HL-60 (cell line): ENCODE measurements at places on chromosomes 7 and 10.

GRCh38 chr10:13161857-13162271 is 506 bp downstream of the MCM10 start:
- DNase-seq: no peak

- no peak for DNase-seq
Observed at GRCh38 chr10:4807761-4808507, 18.1 kb upstream of the AKR1E2 start.

- no peak for DNase-seq
Observed at GRCh38 chr10:61965703-61966395, 64.3 kb downstream of the ARID5B start.

DNA sequence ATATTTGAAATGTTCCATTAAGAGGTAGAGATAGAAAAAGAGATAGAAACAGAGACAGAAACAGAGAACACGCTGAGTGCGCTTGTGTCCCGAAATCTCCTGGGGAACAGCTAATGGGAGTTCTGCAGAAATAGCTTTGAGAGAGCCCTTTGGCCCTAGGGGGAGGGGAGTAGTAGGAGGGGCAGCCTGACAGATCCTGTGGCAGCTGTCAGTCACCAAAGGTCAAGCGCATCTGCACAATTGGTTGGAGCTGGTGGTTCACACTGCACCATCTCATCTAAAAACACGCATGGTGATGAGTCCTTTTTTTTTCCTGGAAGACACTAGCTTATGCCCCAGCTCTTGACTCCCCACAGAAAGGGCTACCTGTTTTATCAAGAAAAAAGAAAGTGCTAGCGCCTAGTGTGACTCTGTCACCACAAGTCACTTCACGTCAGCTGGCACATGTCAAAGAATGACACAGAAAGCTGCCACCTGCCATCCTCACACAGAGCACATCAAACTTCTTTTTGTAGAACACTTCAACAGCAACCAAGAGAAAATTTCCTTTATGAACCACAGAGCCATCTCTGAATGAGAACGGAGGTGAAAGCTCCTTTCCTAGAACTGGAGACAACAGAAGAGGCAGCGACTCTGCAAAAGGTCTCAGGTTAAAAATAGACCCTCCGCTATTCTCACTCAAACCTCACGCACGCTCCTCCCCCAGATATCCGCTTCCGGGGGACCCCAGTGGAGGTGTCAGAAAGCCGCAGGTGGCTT is 125.7 kb downstream of the GFRA1 start:
- no peak for DNase-seq

GRCh38 chr10:22643116-22643515 is 71.3 kb downstream of the PIP4K2A start:
- DNase-seq: no peak

DNA sequence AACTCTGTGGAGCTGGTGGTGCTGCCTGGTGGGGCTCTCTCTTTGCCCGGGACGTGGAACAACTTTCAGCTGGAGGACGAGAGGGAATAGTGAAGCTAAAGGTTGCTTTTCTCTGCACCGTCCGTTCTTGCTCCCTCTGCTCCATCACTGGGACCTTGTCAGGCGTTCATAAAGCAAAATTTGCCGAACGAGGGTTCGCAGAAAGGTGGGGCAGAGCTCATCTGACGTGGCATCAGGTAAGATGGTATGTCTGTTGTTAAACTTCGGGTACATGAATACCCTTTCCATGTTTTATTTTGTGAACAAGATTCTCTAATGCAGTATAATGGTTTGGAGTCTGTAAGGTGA is 416 bp downstream of the BBS9 start:
- DNase-seq: no peak

- DNase-seq: peak; percentile 87
Observed at GRCh38 chr10:72297281-72297804, 23.6 kb downstream of the DDIT4 start.

DNA sequence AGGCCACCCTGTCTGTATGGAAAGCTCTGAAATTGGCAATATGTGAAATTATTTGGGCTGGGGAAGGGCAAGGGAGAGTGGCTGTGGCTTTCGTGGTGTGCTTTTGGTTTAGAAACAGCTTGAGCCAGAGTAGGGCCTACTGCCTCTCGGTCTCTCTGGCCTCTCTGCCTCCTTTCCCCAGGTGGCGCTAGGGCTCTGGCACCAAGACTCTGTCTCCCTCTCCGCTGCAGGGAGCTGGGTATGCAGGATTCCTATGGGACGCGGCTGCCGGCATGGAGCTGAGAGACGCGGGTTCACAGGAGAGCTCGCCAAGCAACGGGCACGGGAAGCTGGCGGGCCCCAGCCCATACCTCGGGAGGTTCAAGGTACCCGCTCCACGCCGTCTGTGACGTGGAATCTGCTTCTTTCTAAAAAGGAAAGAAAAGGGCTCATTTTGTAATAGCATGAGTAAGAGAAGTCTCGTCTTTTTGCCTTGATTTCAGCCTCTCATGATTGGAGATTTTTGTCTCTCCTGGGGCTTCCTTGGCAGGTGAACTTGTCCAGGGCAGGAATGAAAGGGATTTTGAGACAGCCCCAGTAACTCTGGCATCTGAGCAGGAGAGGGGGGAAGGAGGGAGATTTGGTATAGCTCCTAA is 105.1 kb upstream of the ANLN start:
- DNase-seq: no peak

- peak; percentile 5 for DNase-seq
Observed at GRCh38 chr7:83410989-83411591, 237.8 kb downstream of the SEMA3E start.

- DNase-seq: no peak
Observed at GRCh38 chr10:6995341-6995740, 415.3 kb upstream of the PRKCQ start.

- DNase-seq: no peak
Observed at GRCh38 chr7:35232994-35233393, 20.9 kb downstream of the TBX20 start.

DNA sequence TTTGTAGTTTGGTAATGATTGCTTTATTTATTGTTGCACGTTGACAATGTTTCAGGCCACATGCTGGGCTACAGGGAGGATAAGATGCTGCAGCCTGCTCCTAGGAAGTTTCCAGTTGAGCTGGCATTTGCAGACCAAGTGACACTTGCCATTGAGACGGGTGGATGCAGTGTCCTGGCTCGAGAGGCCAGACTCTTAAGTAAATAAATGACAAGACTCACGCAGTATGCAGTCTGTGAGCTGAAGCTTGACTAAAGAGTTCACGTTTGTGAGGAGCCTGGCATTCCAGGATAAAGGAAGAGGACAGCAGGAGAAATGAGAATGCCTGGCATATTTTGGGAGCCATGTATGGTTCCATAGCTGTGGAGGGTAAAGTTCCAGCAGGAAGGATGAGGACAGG is 105.8 kb downstream of the BAMBI start:
- DNase-seq: no peak

- no peak for DNase-seq
Observed at GRCh38 chr10:70267161-70267933, 16.5 kb downstream of the NPFFR1 start.

DNA sequence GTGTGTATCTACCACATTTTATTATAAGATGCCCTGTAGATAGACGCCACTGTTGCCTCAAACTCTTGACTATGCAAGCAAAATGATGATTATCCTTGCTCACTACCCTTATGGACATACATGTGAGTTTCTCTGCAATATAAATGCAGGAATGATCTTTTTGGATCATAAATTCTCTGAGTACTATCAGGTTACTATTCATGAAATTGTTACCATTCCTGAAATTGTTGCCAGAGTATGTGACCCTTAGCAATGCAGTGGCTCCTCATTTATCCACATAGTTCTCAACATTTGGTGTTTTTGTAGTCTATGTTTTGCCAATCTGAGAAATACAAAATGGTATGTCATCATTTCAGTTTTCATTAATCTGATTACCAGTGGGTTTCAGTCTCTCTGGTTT is 166.2 kb upstream of the FAM3C start:
- DNase-seq: no peak

DNA sequence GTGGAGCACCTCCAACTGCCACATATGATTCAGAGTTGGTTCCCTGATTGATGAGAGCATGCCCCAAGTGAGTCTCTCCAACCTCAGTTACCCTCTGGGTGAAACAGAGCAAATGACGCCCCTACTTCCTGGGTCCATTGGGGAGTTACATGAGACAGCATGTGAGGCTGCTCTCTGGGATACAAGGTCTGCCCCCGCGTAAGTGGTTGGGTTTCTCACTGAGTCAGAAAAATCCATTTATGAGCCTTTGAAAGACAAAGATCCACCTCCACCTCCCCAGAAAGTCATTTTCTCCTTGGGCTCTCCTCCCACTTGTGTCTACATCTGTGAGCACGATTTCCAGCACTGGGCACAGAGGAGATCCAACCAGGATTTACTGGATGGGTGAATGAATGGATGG is 70.7 kb upstream of the DNAAF5 start:
- DNase-seq: no peak

- DNase-seq: no peak
Observed at GRCh38 chr7:23291957-23292560, 7.1 kb upstream of the MALSU1 start.

DNA sequence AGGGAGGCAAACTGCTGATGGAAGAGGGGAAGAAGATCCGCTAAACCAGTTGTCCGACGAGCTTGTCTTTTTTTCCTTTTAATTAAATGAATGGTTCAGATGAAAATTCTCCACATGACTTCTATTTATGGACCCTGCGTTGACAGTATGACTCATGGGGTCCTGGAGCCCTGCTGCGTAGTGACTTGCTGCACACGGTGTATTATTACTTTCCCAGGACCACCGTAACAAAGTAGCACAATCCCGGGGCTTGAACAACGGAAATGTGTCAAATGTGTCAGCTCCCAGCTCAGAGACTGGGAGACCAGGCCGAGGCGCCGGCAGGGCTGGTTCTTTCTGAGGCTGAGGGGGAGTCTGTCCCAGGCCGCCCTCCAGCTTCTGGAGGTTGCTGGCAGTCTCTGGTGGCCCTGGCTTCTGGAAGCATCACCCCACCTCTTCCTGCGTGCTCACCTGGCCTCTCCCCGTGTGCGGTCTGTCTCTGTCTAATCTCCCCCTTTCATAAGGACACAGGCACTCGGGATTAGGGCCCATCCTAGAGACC is 33.8 kb upstream of the MNX1 start:
- no peak for DNase-seq

DNA sequence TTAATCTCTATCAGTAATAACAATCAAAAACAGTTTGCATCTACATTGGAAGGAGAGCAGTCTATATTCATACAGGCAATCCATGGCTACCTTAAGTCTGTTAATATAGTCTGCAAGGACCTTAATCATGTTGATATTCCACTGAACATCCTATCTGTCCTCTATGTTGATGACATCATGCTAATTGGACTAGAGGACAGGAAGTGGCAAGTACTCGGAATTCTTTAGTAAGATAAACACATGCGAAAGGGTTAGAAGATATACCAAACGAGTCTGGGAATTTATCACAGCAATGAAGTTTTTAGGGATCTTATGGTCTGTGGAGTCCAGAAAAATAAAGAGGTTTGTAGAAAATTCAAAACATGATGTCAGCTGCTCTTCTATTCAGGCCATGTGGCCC is 11.3 kb upstream of the SAMD9L start:
- DNase-seq: no peak

DNA sequence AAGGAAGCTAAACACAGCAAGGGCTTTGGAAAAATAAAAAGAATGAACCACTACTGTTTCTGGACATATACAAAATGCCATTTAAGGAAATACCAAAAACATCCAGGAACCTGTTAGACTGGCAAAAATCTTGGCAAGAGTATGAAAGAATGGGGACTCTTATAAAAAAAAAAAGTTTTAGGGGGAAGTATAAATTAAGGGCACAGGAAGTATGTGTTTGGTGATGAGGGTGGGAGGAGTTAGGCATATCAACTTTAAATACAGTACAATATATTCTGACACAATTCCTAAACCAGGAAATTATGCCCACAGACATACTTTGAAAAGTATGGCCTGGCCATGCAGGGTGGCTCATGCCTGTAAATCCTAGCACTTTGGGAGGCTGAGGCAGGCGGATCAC is 74.2 kb downstream of the WAPL start:
- DNase-seq: no peak

DNA sequence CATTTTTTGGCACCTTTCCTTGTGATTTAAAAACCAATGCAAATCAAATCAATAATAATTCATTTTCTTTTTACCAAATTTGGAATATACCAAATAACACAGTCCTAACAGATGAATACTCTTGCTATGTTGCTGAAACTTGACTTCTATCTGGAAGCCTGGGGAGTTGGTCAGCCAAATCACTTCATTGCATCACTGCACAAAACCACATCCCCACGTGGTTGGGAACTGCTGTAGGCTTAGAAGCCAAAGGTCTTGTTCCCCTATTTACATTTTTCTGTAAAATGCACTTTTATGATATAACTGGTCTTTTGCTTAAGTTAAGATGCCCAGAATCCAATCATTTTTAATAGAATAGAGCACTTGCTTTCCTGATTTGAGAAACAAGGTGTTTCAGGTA is 15.2 kb downstream of the GPR85 start:
- DNase-seq: peak; percentile 93
